Fibroblast of skin of right quadriceps (primary cell): ENCODE measurements at places on chromosomes 7 and 10.

DNA sequence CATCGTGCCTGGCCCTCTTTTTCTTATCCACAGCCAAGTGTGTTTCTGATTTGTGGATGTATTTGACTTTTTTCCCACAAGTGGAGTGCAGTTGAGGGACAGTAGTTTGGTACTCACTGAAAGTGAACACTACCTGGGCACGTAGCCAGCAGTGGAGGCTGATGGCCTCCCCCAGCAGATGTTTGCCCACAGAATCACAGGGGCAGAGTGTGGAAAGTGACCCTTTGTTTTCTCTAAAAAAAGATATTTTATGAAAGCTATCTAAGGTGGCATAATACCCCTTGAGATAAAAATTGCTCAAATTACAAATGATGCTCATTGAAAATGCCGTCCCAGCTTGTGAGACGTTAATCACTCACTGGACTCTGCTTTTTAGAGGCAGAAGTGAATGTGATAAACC is 29.1 kb downstream of the WDR37 start:
- no peak for DNase-seq

GRCh38 chr10:7984325-7984724 is 70.2 kb upstream of the GATA3 start:
- no peak for DNase-seq

- no peak for DNase-seq
These were observed 370.1 kb upstream of the GALNT17 start for GRCh38 chr7:70761711-70762328.

- DNase-seq: no peak
These were observed 10.7 kb downstream of the WIPI2 start for GRCh38 chr7:5200561-5201235.

DNA sequence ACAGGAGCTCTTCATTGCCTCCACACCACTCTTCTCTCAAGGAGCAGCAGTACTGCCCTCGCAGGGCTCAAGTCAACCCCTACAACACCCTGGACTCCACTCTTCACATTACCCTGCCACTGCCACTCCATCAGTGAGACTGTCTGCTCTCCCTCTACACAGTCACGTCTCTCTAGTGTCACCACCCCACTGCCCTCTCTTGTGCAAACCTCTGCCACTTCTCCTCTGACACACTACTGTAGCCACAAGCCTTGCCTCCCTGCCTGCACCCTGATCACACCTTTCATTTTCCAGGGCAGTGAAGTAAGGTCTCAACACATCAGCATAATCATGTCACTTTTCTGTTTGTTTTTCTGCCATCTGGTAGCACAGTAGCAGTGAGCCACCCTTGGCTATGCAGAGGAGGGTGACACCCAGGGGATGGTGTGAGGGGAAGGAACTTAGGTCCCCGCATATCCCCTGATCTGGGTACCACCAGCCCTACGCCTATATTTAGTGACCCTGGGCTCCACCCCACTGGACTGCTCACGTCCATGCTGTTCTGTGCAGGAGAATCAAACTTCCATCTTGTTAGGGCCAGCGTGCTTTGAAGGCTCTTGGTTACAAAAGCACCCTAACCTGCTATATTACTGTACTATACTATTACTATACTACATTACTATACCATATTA is 1.6 kb downstream of the C10orf143 start:
- DNase-seq: no peak

- no peak for DNase-seq
These were observed 28.1 kb downstream of the STAMBPL1 start for GRCh38 chr10:88908194-88908593.

DNA sequence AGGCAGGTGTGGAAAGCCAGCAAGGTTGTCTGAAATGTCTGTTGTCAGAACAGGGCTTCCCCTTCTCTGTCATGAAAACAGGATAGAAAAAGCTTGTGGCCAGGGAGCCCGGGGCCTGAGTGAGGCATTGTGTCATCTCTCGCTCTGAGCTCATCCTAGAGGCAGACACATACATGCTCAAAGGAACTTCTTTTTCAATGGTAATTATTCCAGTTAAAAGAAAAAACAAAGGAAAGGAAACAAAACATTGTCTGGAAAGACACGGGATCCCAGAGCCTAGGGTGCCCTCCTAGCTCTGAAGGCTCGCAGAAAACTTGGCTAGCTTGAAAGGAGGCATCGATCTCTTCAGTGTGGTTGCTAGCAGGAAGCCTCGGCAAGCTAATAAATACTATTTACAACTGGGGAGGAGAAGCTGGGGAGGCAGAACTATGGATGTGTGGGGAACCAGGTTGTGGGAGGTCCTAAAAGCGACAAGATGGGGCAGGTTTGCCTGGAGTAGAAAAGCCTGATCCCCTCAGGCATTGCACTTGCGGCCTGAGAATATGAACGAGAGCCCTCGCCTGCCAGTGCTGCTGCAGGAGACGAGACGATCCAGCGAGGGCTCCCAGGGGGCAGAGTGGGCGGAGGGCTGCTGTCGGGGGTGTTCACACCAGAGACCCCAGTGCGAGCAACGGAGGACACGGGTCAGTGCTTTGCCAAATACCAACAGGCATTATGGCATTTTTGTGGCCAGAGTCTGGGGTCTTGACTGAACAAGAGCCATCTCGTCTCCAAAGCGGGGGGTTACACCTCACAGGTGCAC is 32.8 kb upstream of the DGKI start:
- DNase-seq: no peak

DNA sequence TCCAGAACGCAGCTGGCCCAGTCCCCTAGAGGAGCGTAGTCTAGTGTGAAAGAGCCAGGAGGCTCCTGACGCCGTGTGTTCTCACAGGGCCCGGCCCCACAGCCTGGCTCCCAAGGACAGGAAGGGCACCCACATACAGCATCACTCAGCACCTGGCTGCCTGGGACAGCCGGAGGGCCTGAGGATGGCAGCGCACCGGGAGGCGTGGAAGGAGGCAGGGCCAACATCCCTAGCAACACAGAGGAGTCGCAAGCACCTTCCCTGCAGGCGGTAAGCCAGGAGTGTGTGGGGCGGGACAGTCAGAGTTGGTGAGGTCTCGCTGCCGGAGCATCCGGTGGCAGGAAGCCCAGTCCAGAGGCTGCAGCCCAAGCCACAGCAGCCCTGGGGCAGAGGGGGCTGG is 125.8 kb downstream of the MAD1L1 start:
- DNase-seq: peak; percentile 54

DNA sequence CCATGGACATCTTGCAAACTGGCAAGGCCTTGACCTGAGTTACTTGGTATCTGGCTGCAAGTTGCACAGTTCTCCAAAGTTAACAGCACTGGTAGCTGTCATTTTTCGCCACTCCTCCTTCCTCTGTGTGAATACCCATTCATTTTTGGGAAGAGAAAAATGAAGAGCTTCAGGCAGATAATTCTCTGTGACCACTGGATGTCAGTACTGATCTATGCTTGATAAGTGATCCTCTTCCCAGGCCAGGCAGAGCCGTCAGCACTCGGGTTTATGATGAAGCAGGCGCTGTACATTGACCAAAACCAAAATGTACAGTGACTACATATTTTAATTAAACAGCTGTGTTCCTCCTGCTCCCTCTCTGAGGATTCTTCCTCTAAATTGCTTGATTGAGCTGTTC is 55.9 kb upstream of the PDZD8 start:
- peak; percentile 79 for DNase-seq

DNA sequence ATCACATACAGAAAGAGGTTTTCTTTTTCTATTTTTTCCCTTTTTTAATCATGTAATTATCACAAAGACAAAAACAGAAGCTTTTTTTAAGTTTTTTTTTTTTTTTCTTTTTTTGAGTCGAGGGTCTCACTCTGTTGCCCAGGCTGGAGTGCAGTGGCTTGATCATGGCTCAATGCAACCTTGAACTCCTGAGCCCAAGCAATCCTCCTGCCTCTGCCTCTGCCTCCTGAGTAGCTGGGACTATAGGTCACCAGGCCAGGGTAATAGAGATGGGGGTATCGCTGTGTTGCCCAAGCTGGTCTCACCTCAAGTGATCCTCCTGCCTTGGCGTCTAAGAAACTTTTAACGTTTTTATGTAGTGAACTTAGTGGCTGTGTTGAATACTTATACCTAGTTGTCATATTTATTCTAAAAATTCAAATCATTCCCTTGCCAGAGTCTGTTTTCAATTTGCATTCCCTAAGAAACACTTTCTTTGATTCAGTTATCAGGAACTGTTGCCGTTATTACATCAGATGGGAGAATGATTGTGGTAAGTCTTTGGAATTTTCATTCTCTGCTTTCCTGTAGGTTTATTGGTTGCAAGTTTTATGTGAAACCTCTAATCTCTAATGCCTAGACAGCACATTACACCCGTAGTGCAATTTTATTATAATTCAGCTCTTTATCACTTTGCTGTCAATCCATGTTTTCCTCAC is 1.3 kb downstream of the LSM8 start:
- peak; percentile 84 for DNase-seq

DNA sequence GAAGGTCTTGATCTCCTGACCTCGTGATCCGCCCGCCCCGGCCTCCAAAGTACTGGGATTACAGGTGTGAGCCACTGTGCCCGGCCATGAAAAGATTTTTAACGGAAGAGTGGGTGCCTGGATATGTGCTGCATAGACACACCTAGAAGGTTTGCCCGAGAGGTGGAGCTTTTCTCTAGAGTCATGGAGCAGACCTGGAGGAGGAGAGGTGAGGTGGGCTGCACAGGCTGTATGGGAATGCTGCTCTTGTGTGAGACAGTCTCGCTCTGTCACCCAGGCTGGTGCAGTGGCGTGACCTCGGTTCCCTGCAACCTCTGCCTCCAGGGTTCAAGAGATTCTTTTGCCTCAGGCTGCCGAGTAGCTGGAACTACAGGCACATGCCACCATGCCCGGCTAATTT is 103.3 kb downstream of the ACTR3B start:
- DNase-seq: no peak

DNA sequence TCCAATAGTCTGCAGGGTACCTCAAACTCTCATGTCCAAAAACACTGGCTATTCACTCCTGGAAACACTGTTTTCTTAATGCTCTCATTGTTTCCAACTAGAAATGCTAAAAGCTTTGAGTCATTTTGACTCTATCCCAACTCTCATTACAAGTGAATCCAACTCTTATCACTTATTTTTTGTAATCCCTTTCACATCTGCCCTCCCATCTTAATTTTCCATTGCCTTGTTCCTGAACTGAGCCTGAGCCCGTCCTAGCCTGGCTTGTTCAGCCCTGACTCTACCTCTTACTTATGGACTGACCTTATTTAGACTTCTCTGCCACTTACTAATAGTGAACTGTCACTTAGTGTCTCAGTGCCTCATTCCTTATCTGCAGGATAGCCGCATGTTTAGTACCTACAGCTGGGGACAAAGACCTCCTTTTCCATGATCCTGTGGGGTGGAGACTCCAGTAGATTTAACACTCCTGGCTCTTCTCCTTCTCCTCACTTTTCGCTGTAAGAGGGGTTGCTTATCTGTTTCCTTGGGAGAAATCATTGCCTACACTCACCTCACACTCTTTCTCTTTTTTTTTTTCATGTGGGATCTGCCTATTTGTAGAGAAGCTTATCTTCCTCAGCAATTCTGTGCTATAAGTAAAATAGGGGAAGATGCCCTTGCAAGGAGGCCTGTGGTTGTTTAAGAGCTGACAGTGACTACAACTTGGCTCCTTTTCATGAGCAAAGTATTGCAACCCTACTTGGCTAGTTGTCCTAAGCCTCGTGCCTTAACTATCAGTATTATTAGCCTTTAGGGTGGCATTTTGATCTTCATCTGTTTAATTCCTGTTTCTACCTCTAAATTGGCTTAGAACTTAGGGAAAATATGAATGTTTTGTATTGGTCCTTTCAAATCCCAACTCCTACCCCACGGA is 56.4 kb downstream of the SLC16A12 start:
- DNase-seq: no peak

GRCh38 chr7:139494835-139495579 is 11.5 kb upstream of the KLRG2 start:
- DNase-seq: no peak

DNA sequence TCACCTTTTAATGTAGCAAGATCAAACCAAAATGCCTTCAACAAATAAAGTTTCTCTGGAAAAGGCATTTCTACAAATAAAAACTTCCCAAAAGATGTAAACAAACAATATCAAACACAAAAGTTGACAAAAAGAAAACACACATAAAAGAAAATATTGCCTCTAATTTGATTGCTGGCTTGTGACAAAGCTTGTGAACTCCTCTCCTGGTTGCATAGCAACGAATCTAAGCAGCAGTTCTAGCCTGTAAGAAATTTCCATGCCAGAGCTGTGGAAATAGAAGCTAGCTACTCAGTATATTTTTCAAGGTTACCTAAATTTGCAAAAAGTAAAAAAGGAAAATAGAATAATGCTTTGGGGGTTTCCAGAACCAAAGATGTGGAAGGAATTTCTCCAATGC is 173.9 kb upstream of the CDK1 start:
- DNase-seq: no peak

DNA sequence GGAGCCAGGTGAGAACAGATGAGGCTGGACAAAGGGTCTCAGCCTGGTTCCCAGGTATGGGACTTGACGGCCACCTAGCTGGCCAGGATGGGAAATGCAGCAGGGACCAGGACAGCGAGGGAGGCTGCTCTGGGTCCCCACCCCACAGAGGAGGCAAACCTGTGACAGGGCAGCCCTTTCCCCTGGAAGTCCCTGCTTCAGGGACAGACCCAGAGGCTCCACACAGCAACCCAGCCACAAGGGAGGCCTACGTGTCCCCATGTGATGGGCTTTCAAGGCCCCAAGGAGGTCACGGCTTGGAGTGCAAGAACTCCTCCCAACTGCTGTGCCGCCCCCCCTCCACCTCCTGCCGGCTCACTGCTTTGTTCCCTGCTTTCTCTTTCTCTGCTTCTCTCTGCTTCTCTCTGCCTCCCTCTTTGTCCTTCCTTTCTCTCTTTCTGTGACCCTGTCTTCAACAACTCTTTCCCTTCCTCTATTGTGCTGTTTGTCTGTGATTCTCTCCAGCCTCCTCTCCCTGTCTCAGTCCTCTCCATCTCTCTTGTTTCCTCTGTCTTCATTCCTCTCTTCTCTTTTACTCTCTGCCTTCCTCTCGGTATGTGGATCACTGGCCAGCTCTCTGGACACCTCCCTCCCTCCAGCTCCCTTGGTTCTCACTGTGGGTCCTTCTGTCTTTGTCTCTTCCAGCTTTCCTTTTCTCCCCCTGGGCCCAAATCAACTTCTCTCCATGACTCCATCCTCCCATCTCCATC is 9.6 kb upstream of the EIF5AL1 start:
- DNase-seq: no peak

- DNase-seq: no peak
These were observed 463.6 kb upstream of the DPP6 start for GRCh38 chr7:153588586-153588985.

- no peak for DNase-seq
These were observed 113.3 kb downstream of the CYTH3 start for GRCh38 chr7:6159097-6159483.

GRCh38 chr10:94607111-94607510 is 61.5 kb downstream of the HELLS start:
- DNase-seq: no peak

DNA sequence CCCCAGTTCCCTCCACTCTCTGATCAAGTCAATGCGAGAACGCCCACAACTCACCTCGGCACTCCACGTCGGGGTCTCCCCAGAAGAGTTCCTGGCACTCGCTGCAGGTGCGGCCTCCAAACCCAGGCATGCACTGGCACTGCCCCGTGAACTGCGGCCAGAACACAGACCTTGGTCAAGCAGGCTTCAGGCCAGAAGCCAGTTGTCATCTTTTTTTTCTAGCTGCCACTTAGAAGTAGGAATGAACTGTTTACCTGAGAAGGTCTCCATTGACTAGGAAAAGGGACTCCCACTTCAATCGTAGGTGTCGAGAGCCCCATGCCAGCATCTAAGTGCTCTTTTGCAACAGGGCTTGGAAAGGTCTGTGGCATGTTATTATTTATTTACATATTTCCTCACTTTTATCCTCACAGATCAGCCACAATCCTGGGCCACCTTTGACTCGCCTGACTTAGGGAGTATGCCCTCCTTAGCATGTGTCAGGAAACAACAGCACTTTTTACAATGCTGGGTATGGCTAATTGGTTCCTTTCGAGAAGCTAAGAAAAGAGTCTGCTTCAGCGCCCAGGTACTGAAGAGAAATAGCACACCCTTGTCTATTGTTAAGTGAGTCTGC is 51.7 kb downstream of the LAMB1 start:
- no peak for DNase-seq
